RPMI8226 (cell line): ENCODE measurements at places on chromosomes 16 and 17.
A peak's percentile ranks its signal among the peaks of the same experiment; 100 is the strongest.

GRCh38 chr17:79845601-79845949, 6.3 kb upstream of the CBX4 start:
- no peak for DNase-seq

DNA sequence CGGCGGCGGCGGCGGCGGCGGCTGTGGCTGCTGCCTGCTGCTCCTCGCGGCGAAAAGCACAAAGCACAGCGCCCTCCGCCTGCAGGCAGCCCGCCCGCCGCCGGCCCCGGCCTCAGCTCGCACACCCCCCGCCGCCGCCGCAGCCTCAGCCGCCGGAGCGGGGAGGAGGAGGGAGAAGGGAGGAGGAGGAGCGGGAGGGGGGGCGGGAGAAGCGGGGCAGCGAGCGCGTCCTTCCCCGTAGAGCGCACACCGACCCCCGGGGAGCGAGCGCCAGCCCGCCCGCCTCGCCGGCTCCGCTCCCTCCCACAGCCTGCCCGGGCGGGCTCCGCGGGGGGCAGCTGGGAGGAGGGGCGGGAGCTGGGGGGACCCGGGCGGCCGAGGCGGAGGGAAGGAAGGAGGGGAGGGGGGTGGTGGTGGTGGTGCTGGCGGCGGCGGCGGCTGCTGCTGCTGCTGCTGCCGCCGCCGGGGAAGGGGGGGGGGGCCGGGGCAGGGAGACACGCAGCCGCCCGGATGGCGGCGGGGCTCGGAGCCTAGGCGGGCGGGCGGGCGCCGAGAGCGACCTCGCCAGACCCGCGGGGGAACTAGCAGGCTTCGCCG, at the start of gene UBTF:
TSS of gene UBTF (minus strand) at position 60 of the 597 bp plus-strand sequence. CDS start 1,446 bp downstream, outside the sequence.
- DNase-seq = peak; percentile 75

DNA sequence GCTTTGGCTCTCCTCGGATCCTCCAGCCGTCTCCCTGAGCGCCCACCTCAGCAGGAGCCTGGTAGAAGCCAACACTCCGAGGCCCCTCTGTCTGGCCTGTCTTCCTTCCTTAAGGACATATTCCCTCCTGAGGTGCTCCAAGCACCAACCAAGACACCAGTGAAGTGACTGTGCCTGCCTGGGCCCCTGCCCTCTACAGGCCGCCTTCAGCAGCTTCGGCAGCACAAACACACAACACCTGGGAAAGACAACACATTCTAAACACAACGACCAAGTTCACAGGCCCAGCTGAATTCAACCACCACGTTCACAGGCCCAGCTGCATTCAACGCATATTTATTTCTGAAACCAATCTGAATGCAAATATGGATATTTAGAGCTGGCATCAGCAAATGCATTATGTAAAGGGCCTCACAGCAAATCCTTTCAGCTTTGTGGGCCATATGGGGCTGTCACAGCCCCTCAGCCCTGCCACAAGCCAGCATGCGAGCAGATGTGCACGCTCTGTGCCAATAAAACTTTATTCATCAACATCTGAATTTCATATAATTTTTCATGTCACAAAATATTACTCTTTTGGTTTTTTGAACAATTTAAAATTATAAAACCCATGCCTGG, 12.2 kb downstream of the GALNS start:
- no peak for DNase-seq

DNA sequence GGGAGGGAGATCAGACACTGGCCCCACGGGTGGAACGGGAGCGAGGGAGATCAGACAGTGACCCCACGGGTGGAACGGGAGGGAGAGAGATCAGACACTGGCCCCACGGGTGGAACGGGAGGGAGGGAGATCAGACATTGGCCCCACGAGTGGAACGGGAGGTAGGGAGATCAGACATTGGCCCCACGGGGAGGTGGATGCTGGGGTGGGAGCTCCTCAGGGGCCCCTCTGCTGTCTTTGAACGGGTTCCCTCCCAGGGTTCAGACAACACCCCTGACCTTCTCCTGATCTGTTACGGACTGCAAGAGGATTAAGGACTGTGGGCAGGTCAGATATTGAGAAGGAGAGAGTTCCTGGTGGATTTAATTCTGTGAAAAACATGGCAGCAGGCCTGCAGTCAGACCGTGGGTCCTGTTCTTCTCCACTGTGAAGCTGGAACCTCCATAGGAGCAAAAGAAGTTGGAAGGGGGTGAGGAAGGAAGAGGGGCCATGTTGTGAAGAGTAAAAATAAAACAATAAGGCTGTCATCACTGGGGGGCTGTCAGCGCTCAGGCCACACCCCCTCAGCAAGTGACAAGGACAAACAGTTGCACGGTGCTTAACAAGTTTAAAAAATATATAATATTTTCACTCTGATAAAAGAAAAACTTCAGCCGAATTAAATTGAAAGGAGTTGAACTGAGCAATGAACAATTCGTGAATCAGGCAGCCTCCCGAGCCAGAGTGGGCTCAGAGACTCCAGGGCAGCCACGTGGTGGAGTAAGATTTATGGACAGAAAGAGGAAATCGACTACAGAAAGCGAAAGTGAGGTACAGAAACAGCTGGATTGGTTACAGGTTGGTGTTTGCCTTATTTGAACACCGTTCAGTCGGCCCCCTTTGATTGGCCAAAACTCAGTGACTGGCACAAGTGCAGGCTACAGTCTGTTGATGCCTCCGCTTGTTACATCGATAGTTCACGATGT, 348.7 kb upstream of the TNRC6C start:
- DNase-seq = peak; percentile 67

GRCh38 chr16:59336136-59336695, 602.1 kb upstream of the GOT2 start:
- no peak for DNase-seq

GRCh38 chr17:28889996-28890395, 7.5 kb downstream of the FLOT2 start:
- DNase-seq = no peak

DNA sequence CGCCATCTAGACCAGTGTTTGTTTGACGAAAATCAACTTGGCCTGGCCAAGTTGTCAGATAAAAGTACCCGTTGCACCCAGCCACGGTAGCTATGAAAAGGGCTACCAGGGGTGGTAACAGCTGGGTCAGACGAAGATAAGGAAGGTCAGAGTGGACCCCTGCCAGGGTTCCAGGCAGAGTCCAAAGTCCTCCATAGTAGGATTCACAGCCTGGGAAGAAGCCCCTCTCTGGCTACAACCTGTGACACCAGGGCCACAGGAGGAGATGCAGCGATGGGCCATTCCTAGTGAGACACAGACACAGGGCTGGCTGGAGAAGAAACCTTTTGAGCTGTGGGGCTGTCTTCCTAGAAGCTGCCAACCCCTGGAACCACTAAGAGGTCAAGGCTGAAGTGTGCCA, 39.3 kb downstream of the MEAK7 start:
- DNase-seq = no peak

GRCh38 chr17:71361656-71362450, 759.0 kb upstream of the SOX9 start:
- no peak for DNase-seq

DNA sequence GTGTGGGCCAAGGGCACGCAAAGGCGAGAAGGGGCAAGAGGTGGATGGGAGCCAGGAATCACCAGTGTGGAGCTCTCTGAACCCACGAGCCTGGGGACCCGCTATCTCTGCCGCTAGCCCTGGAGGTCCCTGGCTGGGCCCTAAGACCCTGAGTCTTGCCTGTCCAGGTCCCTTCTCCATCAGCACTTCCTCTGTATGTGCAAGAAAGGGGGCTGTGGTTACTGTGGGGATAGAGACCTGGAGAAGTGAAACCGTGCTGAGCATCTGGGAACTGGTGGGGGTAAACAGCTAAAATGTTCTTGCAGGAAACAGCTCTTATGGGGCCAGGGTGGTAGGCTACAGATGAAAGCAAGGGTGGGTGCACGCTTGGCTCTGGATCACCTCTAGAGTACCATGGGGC, 3.1 kb downstream of the SPNS3 start:
- DNase-seq = peak; percentile 28

- DNase-seq = no peak
Observed at GRCh38 chr16:1950047-1950446, 4.4 kb downstream of the RPL3L start.

GRCh38 chr17:48645639-48646182, 19.6 kb upstream of the HOXB9 start:
- no peak for DNase-seq

GRCh38 chr17:57910462-57911420, 44.5 kb downstream of the CUEDC1 start:
- no peak for DNase-seq

DNA sequence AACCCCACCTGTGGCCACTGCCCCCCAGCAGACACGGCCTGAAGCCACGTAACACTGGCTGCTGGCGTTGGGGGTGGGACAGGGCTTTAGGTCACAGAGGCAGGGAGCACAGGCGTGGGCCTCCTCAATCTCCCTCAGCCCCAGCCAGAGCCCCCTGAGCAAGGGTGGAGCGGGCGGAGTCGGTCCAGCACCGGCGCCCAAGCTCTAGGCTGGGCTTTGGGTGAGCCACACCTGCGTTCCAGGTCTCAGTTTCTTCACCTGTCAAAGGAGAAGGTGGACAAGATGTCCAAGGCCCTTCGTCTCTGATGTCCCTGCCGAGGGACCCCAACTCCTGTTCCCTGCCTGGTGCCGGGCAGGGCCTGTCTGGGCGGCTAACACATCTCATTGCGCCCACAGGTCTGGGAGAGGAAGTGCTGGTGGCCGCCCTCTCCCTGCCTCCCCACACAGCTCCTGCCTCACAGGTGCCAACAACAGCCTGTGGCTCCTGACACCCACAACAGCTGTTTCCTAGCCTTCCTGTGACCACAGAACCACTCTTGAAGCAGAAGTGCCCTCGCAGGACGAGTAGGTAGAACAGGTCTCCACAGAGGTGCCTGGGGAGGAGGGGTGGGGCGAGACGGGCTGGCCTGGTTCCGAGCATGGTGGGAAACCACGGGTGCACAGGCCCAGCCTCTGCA, 12.0 kb downstream of the FAM83G start:
- DNase-seq = peak; percentile 80

DNA sequence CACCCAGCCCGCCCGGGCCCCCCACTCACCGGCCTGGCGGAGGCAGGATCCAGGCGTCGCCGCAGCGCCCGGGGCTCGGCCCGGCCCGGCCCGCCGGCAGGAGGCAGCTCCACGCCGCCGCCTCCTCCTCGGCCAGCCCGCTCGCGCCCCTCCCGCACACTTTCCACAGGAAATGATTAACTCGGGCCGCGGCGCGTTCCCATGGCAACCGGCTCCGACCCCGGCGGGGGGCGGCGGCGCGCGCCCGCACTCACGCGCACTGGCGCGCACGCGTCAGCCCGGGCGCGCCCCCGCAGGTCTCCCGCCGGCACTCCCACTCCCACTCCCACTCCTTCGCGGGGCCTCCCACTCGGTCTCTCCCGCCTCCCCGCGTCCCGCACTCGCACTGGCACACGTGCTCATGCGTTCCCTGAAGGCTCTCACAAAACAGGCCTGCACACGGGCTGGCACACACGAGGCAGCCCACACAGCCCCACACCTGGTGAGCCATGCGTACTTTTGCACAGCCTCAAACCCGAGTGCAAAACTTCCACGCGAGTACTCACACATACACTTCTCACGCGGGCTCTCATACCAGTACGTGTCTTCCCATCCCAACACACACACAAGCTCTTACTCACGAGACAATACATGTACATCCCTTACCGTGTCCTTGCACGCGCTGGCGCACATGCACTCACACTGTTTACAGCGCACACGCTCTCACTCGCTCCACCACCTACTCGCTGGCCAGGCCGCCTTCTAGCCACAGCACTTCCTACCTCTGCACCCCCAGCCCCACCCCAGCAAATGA, at the start of gene KIFC3:
TSS of gene KIFC3 (minus strand) at position 151 of the 793 bp plus-strand sequence. CDS start 4,248 bp downstream, outside the sequence.
- DNase-seq = peak; percentile 81

- no peak for DNase-seq
Observed at GRCh38 chr16:19687279-19687678, 30.7 kb downstream of the KNOP1 start.

GRCh38 chr17:73290399-73291259, 21.2 kb downstream of the CDC42EP4 start:
- no peak for DNase-seq

GRCh38 chr17:14135906-14136590, 66.7 kb downstream of the COX10 start:
- no peak for DNase-seq

GRCh38 chr17:63961355-63962212, 11.1 kb downstream of the SCN4A start:
- no peak for DNase-seq

DNA sequence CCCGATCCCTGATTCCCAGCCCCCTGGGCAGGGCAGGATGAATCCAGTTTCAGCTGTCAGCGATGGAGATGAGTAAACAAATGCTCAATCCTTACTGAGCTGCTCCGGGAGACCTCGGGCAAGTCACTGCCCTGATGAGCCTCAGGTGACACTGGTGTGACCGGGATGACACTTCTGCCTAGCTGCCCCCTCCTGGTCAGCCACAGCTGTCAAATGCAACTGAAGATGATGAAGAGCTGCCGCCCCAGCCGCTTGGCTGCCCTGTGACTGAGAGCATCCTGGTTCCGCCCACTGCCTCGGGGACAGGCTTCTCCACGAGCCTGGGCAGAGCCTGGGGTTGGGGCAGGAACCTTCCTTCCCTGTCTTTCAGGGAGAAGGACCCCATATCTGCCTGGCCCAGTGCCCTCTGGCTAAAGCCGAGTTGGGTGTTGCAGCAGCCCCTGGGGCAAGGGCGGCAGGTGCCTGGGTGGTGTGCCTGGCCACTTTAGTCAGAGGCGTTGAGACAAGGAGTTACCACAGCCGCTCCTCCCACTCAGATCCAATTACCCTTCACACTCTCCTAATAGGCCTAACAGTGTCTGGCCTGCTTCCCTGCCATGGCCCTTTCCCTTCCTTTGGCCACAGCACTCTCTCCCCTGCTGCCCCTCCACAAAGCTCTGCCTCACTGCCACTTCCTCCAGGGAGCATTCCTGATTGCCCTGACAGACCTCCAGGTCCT, 5.5 kb downstream of the CCL17 start:
- DNase-seq = no peak

DNA sequence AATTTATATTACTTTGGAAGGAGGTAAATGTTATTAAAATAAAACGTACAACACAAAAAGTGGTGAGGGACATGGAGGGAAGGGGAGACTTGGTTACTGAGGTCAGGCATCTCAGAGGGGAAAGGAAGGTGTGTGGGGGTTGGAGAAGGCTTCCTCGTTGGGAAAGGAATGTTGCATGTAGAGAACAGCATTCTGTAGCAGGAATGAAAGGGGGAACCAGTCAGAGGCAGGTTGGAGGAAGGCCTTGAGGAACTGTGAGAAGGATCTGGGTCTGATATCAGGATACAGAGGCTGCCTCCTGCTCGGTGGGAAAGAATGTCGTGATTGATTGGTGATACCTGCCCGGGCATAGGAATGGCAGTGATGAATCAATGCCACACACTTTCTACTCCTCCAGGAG, 103.3 kb upstream of the ZFHX3 start:
- DNase-seq = no peak

DNA sequence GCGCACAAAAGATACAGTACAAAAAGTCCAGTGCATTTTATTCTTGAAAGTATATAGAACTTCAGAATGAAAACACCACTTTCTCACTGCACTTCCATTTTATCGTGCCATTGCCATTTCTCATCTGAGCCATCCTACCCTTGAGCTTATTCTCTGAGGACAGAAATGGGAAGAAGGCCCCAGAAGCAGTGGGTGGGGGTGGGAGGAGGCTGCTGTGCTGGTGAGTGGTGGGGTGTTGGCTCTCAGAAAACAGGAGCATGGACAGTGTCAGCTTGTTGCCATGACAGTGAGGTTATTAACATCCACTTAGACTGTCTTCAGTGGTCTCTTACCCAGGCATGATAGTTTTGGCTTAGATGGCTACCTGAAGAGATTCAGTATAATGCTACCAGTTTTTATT, 4.5 kb downstream of the ATMIN start:
- no peak for DNase-seq

- peak; percentile 83 for DNase-seq
Observed at GRCh38 chr16:56932721-56933619, 1.0 kb downstream of the HERPUD1 start.
